Foreskin keratinocyte (primary cell): ENCODE measurements at places on chromosomes 4 and X. TPM values are rescaled to one million over a fixed set of nuclear protein-coding genes. Genes with fewer than 3 reads are reported as not detected.

PDLIM3 gene
- polyA plus RNA-seq = 0.10 TPM in 1 of 2 replicates, not detected in the other

RFC1 gene
- 15.3 and 20.4 TPM in 2 replicates for polyA plus RNA-seq

HSFX1 gene
- polyA plus RNA-seq = 0.07 and 0.48 TPM in 2 replicates

CXCL11 gene
- polyA plus RNA-seq = 0.28 and 0.32 TPM in 2 replicates

RTL5 gene
- polyA plus RNA-seq = 0.14 and 0.15 TPM in 2 replicates

DNA sequence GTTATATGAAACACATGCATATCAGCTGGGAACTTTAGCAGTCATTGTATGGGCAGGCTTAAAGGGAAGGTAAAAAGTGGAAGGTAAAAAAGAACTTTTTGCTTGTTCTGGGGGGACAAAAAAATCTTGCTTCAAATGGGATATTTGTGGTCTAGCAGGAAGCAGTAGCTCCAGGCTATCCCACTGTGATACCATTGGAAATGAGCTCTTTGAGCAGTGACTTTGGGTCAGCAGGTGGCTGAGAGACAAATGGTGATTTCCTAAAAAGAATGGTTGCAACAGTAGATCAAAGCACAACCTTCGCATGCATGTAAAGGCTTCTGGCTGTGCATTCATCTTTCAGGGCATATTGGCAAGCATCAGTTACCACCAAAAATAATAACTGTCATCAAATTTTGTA, 106.2 kb downstream of the RS1 start:
- DNase-seq = no peak

DNA sequence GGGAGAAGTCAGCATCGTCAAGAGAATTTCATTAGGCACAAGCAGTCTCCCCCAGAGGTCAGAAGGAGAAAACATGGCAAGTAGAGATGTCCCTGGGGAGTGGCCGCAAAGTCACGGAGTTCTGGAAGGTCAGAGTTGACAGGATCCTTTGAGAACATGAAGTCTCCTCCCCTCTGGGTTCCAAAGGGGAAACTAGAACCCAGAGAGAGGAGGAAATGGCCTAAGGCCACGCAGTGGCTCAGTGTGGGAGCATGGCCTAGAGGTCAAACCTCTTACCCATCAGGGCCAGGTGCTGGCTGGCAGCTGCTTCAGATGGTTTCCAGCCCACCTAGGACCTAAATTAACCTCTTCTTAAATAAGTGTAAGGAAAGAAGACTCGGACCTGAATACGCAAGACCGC, 884 bp downstream of the IDH3G start:
- no peak for DNase-seq

- DNase-seq = no peak
Observed at GRCh38 chrX:13219991-13220764, 99.7 kb downstream of the ATXN3L start.

DNA sequence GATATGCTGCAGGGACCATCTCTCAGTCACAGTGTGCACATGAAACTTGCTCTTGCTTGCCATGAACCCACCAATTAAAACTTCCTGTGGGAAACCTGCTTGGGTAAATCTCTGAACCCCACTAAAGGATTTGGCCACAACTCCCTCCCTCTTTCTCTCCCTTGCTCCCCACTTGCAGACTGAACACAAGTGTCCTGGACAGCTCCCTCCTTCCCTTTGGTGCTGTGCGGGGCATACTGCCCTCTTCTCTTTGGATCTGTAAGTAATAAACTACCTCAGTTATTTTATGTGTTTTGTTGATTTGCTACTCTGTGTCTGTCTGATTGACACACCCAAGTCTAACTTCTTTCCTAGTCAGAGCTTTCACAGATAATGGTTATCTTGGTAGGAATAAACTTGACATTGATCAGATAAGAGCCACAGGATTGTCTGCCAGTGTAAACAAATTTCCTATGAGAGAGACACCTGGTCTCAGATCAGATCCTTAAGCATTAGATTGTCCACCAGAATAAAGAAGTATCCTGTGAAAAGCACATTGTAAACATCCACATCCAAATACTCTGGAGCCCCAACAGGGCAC, 41.8 kb downstream of the SULT1E1 start:
- no peak for DNase-seq

DNA sequence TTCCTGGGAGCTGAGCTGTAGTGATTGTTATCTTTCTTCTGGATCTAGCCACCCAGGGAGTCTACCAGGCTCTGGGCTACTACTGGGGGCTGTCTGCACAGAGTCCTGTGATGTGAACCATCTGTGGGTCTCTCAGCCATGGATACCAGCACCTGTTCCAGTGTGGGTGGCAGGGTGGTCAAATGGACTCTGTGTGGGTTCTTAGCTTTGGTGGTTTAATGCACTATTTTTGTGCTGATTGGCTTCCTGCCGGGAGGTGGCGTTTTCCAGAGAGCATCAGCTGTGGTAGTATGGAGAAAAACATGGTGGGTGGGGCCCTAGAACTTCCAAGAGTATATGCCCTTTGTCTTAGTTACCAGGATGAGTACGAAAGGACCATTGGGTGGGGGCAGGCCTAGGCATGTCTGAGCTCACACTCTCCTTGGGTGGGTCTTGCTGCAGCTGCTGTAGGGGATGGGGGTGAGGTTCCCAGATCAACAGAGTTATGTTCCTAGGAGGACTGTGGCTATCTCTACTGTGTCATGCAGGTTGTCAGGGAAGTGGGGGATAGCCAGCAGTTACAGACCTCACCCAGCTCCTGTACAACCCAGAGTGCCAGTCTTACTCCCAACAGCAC, 264.8 kb upstream of the LDB2 start:
- DNase-seq = peak; percentile 1

GRCh38 chr4:156291317-156291716, 337.7 kb upstream of the CTSO start:
- DNase-seq = peak; percentile 43

DNA sequence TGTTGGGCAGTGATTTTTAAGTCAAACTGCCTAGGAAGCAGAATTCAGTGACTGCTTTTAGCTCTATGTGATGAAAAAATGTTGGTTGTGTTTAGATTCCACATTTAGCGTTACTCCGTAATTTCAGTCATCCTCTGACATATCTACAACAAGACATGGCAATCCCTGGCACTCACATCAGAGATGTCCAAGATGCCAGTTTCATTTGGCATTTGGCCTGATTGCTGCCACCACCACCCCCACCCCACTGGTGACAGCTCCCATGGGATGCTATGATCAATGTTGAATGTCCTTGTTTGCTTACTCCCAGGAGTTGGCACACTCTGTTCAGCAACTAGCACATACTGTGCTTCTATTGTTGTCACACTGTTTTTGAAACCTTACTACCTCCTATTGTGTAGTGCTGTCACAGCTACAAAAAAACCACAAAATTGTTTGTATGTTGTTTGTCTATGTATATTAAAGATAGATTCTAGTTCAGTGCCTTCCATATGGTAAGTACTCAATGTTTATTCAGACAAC, 101.4 kb downstream of the AWAT2 start:
- DNase-seq = no peak

- peak; percentile 93 for DNase-seq
Observed at GRCh38 chr4:48877827-48878535, 28.6 kb downstream of the OCIAD2 start.
